Stimulated activated CD8-positive, alpha-beta memory T cell treated with anti-CD3 and anti-CD28 coated beads, Interleukin-4, amount 100 ng/mL, for 1 hour (primary cell): ENCODE measurements at places on chromosomes 1 and 21.

GRCh38 chr1:221366495-221367110, 375.3 kb downstream of the DUSP10 start:
- DNase-seq, result no peak

DNA sequence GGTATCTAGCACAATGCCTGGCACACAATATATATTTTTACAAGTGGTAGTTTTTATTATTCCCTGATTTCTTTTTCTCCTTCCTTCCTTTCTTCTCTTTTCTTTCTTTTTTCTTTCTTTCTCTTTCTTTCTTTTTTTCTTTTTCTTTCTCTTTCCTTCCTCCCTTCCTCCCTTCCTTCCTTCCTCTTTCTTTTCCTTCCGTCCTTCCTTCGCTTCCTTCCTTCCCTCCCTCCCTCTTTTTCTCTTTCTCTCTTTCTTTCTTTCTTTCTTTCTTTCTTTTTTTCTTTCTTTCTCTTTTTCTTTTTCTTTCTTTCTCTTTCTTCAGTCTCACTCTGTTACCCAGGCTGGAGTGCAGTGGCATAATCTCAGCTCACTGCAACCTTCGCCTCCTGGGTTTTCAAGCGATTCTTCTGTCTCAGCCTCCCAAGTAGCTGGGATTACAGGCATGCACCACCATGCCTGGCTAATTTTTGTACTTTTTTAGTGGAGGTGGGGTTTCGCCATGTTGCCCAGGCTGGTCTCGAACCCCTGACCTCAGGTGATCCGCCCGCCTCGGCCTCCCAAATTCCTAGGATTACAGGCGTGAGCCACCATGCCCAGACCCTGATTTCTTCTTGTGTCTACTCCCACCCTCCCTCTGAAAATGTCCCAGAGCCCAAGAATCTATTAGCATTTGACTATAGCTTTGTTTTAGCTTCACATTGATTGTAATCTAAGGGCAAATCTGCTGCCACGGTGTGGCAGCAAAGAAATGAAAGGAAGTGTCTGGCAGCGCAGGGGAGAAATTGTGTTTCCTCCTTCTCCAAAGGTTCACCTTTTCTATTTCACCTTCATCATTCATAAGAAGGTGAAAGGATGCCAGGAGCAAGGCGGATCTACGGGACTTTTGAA, 19.9 kb upstream of the ABCB10 start:
- no peak for DNase-seq

GRCh38 chr1:6150006-6150938, 29.8 kb downstream of the CHD5 start:
- DNase-seq, result no peak

- no peak for DNase-seq
These were observed 135.7 kb downstream of the PCP4 start for GRCh38 chr21:40002978-40003377.

DNA sequence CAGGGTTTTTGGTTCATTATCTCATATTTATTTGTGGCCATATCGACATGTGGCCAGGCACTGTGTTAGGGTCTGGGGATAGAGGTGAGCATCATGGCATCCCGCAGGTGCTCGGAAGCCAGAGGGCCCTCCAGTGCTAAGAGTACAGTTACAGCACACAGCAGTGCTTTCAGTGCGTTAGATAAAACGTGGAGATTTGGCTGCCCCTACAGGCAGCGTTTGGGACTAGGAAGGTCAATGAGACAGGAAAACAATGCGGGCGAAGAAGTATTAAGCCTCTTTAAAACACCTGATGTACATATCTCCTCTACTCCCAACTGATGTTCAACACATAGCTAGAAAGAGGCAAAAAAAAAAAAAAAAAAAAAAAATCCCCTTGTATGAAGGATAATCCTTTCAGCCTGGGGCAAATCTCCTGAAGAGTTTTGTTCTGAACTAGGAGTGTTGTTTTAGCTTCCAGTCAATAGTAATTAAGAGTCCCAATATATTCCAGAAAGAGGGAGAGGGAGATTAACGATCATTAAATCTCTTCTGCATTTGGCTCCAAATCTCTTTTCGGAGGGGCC, 80.1 kb downstream of the CAPZB start:
- no peak for DNase-seq

- no peak for DNase-seq
These were observed 53.9 kb downstream of the SYDE2 start for GRCh38 chr1:85146972-85147359.

GRCh38 chr1:232339073-232339472, 290.9 kb downstream of the SIPA1L2 start:
- no peak for DNase-seq

DNA sequence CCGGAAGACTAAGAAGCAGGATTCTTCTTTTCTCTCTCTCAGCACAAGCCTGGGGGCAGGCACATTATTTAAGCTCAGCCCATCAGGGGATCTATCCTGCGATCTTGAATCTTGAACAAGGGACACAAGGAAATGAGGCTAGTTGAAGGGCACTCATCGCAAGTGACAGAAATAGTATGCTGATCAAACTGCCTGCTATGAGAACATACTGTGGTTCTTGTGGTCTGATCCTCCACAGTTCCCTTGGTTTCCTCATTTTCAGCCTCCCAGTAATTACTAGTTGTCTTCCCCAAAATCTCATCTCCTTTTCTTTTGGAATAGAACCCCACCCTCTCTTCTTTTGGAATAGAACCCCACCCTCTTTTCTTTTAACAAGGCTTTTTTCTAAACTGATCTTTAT, 6.5 kb downstream of the ANKRD45 start:
- DNase-seq, result no peak

GRCh38 chr21:44520326-44521300, 19.4 kb downstream of the KRTAP10-1 start:
- DNase-seq, result no peak

DNA sequence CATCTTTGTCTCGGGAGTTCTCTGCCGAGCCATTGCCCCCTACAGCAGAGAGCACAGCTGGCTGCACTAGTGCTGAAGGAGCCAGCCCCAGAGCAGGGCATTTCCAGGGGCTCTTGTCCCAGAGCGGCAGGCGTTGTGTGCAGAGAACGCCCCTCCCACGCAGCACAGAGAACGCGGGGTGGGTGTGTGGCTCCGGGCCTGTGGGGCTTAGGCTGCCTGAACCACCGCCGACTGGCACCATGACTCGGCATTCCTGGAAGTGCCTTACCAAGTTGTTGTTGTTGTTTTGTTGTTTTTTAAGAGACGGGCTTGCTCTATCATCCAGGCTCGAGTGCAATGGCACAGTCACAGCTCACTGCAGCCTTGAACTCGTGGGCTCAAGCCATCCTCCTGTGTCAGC, 15.8 kb upstream of the DIP2A start:
- no peak for DNase-seq

GRCh38 chr1:57007948-57008347, 42.1 kb upstream of the C8B start:
- DNase-seq, result no peak

GRCh38 chr21:42056996-42057689, 14.0 kb upstream of the UMODL1 start:
- DNase-seq, result no peak

- DNase-seq, result no peak
These were observed 322 bp upstream of the OLIG1 start for GRCh38 chr21:33069645-33069993.

DNA sequence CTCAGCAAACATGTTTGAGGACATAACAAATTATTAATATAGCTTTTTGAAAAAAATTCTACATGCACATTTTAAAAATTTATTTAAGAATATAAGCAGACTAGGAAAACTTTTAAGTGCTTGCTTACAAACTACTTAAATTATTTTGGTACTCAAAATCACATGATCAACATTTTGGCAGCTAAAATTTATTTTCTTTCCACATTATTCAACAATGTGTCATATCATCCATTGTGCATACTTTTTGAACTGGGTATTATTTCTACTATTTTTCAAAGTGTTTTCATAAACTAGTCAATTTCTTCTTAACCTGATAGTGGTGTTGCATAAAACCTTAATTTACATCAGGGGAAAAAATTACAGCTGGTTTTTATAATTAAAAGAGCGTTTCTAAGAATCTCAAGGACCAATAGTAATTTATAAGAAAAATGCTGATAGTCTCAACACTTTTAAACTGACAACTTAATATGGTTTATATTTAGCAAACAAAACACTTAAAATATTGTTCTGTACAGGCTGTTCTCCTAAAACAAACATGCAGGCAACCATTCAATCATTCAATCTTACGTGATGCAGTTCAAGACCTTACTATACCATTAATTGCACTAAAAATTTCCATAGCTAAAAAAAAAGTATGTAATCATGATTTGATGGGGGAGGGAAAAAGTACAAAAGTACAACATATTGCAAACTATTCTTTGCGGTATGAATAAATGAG, 105.0 kb downstream of the GPATCH2 start:
- no peak for DNase-seq

GRCh38 chr21:26719750-26720149, 125.5 kb downstream of the ADAMTS1 start:
- DNase-seq, result no peak

DNA sequence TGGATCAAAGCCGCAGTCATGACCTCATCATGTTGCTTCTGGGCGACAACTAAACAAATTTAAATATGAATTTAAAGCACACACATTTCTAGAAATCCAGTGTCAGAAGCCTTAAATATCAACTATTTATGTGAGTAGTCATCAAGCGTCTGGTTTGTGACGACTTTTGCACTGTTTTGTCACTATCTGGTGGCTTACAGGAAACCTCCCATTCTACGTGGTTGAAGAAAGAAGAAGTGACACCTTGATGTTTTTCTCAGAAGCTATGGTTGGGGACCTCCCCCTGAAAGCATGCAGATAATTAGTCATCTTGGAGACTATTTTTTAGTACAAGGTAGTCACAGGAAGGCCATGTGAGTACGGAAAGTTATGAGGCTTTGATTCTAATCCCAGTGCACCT, 58.5 kb downstream of the TENT5C start:
- DNase-seq, result no peak

DNA sequence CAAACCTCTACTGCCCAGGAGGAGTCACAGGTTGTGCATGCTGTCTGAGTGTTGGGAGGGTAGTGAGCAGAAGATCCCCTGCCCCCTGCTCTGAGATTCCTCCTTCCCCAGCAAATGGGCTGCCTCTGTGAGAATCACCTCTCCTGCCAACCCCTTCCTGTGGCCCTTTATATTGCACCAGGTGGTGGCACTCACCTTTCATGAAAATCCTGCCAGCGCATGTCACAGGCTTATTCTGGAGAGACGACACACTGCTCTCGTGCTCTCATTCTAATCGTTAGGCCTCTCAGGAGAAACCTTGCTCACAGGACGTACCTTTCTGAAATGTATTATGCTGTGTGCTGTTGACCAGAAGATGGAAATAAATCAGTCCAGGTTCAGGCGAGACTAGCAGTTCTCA, 113.7 kb downstream of the RGL1 start:
- DNase-seq, result no peak

DNA sequence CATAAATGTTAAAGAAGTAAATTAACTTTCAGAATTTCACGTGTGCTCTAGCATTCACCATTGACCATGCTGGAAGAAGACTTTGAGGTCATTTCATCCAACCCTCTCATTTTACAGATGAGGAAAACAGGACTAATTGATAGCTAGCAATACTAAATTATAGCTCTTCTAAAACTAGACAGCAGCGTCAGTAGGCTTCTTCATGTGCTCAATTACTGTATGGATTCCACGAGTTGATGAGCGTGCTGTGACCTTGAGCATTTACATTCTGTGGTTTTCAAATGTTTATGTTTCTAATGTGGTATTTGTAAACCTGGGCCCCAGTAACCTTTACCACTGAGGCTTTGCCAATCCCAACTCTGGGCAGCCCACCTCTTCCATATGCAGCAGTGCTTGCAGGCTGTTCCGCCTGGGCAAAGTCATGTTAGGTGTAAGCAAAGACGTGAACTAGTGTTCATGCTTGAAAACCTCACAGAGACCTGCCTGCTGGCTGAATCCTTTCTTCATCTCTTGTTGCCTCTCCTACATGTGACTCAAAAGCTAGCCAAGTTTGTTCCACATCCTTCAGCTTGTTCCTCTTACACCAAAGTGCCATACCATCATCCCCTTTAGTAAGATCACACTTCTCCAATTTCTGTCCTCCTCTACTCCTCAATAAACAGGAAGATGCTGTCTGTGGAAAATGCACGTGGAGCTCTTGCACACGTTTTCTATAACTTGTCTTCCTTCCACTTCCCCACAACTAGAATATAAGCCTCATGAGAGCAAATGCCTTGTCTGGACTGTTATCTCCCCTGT, 17.2 kb downstream of the KCNJ15 start:
- DNase-seq, result no peak

- DNase-seq, result no peak
These were observed 11.5 kb upstream of the PADI1 start for GRCh38 chr1:17193222-17194132.
